Tibial nerve (tissue), 4 donors: ENCODE measurements at places on chromosomes 1 and 21. TPM values are rescaled to one million over a fixed set of nuclear protein-coding genes. Genes with fewer than 3 reads are reported as not detected.

GRCh38 chr1:85229574-85230097, 28.8 kb upstream of the SYDE2 start:
- H3K4me1 ChIP-seq, result no peaks in the 10 kb centered on the region
- no peaks in the 10 kb centered on the region for H3K27me3 ChIP-seq
- no peak overlapping the region for H3K27ac ChIP-seq
- no peak overlapping the region for H3K4me3 ChIP-seq

DNA sequence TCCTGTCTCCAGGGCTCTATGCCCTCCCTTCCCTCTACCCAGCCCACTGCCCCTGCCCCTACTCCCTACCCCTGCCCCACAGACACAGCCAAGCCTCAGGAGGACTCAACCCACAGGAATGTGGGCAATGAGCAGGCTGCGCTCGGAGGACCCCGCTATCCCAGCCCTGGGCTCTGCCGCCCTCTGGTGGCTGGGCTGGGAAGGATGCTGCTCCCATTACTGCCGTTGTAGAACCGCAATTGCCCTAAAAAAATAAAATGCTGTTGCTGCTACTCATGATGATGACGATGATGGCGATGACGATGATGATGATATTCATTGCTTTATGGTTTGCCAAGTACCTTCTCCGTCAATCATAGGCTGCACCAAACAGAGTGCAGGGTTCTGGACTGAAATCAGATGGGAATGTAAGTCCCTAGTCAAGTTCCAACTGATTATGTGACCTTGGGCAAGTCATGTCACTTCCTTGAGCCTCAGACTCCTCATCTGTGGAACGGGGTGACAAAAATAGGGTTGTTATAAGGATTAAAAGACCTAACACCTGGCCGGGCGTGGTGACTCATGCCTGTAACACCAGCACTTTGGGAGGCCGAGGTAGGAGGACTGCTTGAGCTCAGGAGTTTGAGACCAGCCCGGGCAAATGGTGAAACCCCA, 24.6 kb downstream of the ARHGEF19 start:
- no peak overlapping the region for H3K27ac ChIP-seq
- H3K27me3 ChIP-seq, result no peaks in the 10 kb centered on the region
- no peaks in the 10 kb centered on the region for H3K36me3 ChIP-seq
- no peak overlapping the region for H3K4me3 ChIP-seq
- H3K4me1 ChIP-seq, result peaks cover 57% of the 10 kb centered on the region

GRCh38 chr1:186616511-186616910, 63.7 kb downstream of the PTGS2 start:
- DNase-seq, result no peak
- no peak overlapping the region for H3K4me3 ChIP-seq
- H3K4me1 ChIP-seq, result no peaks in the 10 kb centered on the region

The LRRIQ3 gene
- 0.20 TPM for total RNA-seq

The WLS gene
- 40.8 TPM for total RNA-seq

The EPS8L3 gene
- not detected for total RNA-seq
